Renal pelvis (tissue), 12 donors: ENCODE measurements at places on chromosomes 16 and 17. TPM values are rescaled to one million over a fixed set of nuclear protein-coding genes. Genes with fewer than 3 reads are reported as not detected.

DNASE1 gene
- 42.2 TPM for polyA plus RNA-seq

KCTD19 gene
- 2.9 TPM for polyA plus RNA-seq

HOXB3 gene
- 254 TPM for polyA plus RNA-seq

TLCD2 gene
- 7.1 TPM for polyA plus RNA-seq

STX8 gene
- 66.2 TPM for polyA plus RNA-seq

TBX4 gene
- polyA plus RNA-seq: 0.21 TPM

TBC1D3C gene
- not detected for polyA plus RNA-seq

ABCA9 gene
- polyA plus RNA-seq: 1.8 TPM
